ENCODE measurements at places on chromosomes 2 and 18.

GRCh38 chr2:74525717-74526648 is at the start of gene DQX1:
TSS of gene DQX1 (minus strand) at chr2:74526231. CDS start at chr2:74525729, 502 bp downstream.
- DNase-seq: peak; percentile 26

DNA sequence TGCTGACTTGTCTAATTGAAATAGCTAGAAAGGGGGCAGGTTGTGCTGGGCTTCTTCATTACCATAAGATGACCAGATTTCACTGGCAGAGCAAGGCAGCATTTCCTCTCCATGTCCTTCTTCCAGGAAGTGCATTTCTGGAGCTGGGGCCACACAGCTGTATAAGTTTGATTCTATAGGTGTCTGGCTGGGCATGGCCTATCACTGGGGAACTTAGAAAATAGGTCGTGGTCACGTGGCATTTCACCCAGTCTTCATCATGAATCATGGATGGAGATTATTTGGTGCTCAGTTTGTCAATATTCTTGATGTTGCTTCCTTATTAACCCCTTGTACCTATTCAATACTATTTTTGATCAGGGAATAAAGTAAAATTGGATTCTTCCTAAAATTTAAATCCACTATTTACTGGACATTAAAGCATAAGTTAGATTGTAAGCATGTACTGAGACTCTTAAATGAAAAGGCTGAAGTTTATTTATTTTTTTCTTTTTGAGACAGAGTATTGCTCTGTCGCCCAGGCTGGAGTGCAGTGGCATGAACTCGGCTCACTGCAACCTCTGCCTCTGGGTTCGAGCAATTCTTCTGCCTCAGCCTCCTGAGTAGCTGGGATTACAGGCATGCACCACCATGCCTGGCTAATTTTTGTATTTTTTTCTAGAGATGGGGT is 49.5 kb upstream of the TMEM87B start:
- DNase-seq: no peak

DNA sequence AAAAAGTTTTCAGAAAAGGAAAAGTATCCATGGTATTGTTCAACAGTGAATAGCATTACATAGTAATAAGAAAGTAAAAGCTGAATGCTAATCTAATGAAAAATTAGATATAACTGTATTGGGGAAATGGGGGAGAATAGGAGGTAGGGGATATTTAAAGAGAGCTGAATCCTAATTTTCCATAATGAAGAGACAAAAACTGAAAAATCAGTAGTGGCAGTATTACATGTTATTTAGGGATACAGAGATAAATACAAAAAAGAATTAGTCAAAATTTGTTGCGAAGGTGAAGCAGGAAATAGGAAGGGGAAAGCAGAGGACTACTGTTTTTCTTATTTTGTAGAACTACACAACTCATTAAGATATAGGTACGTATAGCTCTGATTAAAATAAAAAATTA is 9.1 kb downstream of the TANK start:
- DNase-seq: no peak

GRCh38 chr2:100178864-100179263 is 36.5 kb upstream of the AFF3 start:
- DNase-seq: no peak

Measured in CD4-positive, alpha-beta T cell treated with Interleukin-15 for 4 hours (primary cell).